ENCODE measurements at places on chromosomes 12 and 14. TPM values are rescaled to one million over a fixed set of nuclear protein-coding genes. Genes with fewer than 3 reads are reported as not detected.

DNA sequence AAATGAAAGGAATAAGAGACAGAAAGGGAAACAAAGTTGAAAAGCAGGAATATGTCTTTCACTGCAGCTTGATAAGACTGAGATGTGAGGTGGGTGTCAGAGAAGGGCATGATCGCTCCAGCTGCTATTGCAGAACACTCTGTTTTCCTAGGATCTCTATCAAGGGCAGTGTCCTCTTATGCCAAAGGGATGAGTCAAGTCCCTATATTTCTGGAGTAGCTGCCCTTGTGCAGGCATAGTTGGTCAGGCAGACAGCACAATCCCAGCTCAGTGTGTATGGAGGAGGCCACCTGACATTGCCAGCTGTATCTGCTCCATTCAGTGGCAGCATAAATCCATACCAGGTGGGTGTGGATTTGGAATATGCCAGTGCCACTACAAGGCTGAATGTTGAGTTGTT is 101.6 kb downstream of the DAD1 start:
- DNase-seq = no peak

The ANKS1B gene
- total RNA-seq = 8.7 TPM

The CCDC175 gene
- total RNA-seq = not detected

- no peak for DNase-seq
These were observed 7.2 kb upstream of the ENDOU start for GRCh38 chr12:47732504-47732903.

Measured in suprapubic skin (tissue), 4 donors.